A172 (cell line): ENCODE measurements at places on chromosomes 1 and 21. TPM values are rescaled to one million over a fixed set of nuclear protein-coding genes. Genes with fewer than 3 reads are reported as not detected.

Gene AK2
- total RNA-seq: 160 and 171 TPM in 2 replicates

Gene NPHS2
- total RNA-seq: not detected in 2 replicates

Gene GABRD
- 0.07 and 0.26 TPM in 2 replicates for total RNA-seq

Gene FAM78B
- 0.77 and 1.6 TPM in 2 replicates for total RNA-seq

Gene RGSL1
- not detected in 2 replicates for total RNA-seq

Gene OXCT2
- not detected in 2 replicates for total RNA-seq

Gene AIM2
- not detected in 2 replicates for total RNA-seq

Gene CR1L
- total RNA-seq: not detected in 2 replicates

DNA sequence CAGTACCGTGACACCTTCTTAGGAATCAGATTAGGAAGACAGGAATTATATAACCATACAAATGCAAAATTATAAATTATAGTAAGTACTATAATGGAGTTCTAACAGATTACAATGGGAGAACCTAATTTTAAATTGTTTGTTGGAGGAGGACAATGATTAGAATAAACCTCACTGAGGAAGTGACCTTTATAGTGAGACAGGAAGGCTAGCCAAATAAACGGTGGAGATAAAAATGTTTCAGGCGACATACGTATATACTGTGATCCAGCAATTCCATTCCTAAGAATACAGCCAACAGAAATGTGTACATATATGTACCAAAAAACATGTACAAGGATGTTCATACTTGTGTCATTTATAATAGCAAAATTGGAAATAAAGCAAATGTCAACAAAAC is 15.2 kb downstream of the SYNJ1 start:
- DNase-seq: no peak

GRCh38 chr1:196309386-196309785 is 298.9 kb downstream of the KCNT2 start:
- peak; percentile 48 for DNase-seq

- DNase-seq: peak; percentile 21
Observed at GRCh38 chr21:44666401-44667320, at the start of gene KRTAP12-2. TSS of gene KRTAP12-2 (minus strand) at chr21:44666927. CDS start at chr21:44666886, 41 bp downstream.

GRCh38 chr1:209455145-209455544 is 128.4 kb upstream of the CAMK1G start:
- peak; percentile 33 for DNase-seq

DNA sequence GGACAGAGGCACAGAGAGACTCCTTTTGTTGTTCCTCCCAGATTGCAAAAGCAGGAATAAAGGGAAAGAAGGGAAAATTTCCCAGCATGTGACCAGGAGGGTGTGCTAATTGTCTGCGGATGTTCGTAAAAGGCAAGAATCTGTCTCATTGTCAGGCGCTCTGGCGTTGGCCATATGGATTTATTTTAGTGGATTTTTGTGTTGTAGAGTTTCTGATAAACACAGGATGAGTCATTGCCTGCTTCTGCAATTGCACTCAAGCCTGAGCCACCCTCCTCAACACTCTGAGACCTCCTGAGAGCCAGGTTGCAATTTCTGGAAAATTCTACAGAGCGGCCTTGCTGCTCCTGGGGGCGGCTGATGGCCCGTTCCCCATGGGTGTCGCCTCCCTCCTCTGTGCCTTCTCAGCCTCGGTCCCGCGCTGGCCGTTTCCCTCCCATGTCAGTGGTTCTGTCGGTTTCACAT is 227.7 kb downstream of the KAZN start:
- DNase-seq: peak; percentile 57

DNA sequence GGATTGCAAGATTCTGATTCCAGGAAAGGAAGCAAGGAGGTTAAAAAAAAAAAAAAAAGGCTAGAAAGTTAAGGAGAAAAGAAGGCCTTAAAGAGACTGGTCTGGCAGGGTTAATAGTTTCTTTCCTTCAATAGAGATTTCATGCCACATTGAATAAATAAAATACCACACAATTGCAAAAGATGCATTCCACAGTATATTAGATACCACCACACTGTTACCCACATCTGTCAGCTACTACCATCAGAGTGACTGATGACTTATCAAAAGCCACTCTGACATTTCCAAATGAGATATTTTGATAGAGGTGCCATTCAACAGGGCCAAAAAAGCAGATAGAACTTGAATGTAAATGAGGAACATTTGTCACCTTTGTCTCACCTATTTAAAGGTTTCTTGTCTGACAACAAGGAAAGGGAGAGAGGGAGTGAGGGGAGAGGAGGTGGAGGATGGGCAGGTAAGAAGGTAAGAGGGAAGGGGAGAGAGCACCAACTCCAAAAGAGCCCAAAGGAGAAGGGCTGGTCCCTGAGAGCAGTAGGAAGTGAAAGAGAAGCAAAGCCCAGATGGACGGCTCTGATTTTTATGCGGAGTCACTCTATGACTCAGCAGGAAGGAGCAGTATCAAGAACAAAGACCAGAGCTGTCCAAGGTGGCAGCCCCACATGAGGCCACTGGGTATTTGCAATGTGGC is 38.3 kb downstream of the LRRN2 start:
- peak; percentile 93 for DNase-seq

DNA sequence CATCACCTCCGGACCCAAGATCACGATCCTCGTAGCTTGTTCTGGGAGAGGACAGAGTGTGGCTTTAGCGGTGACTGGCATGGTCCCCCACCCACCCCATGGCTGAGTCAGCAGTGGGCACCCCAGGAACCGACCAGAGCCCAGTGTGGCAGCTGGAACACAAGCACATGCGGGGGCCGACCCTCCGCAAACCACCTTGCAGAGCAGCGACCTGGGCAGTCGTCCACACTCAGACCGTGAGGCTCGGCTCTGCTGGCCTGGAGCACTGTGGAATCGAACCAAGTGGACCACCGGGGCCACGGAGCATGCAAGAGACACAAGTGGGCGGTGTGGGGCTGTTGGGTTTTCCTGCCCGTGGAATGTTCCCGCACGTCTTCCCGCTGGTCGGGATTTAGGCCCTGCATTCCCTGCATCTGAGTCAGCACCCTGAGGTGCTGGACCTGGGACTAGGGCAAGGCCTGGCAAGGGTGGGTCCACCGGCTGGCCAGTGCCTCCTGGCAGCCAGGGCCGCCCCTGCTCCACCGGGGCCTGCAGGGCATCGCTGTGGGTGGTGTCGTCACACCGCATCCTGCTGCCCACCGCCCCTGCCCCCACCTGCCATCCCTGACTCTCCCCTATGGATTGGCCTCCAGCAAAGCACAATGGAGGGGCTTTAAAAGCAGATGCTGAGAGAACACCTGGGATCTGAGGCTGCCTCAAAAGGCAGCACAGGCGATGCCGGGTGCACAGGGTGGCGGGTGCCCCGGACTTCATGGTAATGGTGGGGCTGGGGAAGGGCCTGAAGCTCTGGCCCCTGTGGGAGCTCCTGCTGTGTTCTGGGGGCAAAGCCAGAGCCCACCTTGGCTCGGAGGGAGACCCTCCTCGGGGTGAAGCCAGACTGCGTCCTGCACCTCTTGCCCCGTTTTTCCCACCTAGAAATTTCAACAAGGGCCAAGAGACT is 18.5 kb downstream of the MORN1 start:
- DNase-seq: peak; percentile 47

GRCh38 chr1:161949548-161949947 is 74.1 kb downstream of the OLFML2B start:
- no peak for DNase-seq

DNA sequence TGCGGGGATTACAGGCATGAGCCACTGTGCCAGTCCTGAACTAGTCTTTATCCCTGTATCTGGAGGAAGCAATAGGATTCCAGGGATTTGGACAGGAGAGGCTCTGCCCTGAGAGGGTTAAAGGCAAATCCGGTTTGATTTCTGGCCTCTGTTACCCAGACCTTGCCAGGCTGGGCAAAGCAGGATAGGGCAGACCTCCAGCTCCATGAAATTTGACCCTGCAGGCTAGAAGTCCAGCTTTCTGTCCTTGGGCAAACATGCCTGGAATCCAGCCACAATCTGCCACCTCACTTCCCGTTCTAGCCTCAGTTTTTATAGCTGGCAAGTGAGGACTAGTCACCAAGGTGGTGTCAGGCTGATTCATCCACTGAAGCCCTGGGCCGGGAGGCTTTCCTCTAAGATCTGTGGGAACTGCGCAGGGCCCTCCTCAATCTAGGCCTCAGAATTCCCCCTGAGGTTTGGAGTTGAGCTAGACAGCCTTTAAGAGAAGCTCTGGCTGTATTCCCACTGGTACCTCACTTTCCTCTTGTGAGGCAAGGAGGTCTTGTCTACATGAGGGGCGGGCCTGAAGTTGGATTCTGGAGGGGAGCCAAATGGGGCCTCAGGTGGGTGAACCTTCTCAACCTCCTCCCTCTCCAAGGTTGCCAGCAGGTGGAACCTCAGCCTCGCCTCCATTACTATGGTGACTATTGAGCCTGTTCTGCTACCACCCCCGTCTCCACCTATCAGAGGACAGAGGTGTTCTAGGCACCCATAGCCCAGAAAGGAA is 7.0 kb upstream of the P3R3URF start:
- DNase-seq: peak; percentile 99

- DNase-seq: no peak
Observed at GRCh38 chr1:32345289-32345827, 9.3 kb upstream of the MARCKSL1 start.

- DNase-seq: peak; percentile 83
Observed at GRCh38 chr1:160101037-160101716, 2.8 kb upstream of the IGSF8 start.

DNA sequence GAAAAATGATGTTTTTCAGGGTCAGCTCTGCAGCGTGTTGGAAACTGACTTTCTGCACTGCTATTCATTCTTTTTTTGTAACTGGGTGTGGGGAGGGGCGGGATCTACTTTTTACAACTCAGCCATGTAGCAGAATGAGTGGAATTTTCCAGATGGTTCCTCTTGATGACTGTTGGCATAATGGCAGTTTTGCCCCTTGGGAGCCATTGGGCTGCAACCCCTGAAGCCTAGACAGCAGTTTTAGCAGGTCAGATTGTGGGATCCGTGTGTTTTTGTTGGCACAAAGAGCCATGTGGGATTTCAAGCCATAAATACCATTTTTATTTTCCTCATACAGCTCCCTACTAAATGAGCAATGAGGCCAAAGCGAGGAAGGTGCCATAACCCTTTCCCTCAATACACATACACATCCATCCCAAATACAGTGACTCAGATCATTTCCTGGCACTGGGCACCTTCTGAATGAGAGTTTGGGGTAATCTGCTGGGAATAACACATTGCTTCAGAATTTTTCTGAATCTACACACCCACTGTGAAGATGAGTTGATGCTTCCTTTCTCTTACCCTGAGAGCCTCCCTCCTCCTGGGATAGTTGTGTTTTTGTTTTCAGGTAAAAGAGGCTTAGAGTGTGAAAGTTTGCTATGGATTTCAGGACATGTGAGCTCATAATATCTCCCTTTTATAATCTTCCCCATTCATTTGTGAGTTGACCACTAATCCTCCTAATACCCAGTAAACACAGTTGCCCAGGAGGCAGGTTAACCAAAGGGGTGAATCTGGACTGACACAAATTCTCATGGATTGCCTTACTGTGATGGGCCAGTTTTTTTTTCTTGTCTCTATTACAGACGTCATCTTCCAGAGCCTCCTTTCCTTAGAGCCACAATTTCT is 13.1 kb downstream of the S100A10 start:
- peak; percentile 97 for DNase-seq

- no peak for DNase-seq
Observed at GRCh38 chr21:20729376-20729775, 268.8 kb upstream of the NCAM2 start.

- no peak for DNase-seq
Observed at GRCh38 chr1:45013551-45014209, 1.6 kb downstream of the UROD start.

DNA sequence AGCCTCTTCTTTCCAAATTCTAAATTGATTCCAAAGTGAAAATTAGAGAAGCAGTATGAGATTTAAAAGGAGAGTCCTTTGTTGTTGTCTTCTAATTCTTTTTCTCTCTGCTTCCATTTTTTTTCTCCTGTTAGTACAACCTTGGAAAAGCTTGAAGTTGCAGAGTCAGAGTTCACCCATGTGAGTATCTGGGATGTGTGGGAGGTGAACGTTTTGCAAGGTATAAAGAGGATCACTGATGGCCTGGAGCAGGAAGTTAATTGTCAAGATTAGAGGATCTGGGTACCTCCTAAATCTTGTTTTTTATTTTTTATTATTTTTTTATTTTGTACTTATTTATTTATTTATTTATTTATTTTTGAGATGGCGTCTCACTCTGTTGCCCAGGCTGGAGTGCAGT is 7.7 kb upstream of the PSMD4 start:
- DNase-seq: no peak

DNA sequence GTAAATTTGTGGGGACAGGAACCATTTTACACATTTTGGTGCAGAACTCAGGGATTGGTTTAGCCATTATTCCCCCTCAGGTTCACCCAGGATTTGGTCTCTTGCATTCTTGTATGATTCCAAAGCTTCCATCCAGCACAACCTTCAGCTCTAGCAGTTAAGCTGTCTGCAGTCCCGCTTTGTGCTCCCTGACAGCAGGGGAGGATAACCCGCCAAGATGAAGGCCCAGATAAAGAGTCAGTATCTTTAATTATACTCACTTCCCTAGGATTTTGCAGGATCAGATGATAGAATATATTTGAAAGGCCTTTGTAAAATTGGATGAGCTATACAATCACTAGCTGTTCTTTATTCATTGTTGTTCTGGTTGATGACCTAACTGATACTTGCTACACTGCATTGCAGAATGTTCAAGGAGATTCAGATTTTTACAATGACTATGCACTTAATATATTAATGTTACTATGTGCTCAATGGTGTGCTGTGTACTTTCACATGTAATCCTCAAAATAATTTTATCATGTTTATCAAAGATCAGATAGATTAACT is 49.8 kb downstream of the SLC16A1 start:
- peak; percentile 11 for DNase-seq

DNA sequence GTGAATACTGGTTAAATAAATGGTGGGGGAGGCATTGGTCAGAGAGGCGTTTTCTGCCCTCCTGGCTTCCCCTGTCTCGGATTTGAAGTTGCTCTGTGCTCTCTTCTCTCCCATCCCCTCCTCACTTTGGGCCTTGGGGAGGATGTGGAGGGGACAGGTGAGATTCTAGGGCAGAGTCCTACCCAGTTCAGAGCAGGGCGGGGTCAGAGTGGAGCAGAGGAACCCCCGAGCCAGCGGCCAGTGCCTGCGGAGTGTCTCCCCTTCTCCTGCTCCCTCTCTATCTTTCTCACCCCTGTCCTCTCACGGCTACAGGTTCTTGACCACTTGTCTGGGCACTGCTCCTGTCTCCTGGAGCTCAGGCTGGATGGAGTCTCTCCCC is 8.1 kb downstream of the KNCN start:
- no peak for DNase-seq

DNA sequence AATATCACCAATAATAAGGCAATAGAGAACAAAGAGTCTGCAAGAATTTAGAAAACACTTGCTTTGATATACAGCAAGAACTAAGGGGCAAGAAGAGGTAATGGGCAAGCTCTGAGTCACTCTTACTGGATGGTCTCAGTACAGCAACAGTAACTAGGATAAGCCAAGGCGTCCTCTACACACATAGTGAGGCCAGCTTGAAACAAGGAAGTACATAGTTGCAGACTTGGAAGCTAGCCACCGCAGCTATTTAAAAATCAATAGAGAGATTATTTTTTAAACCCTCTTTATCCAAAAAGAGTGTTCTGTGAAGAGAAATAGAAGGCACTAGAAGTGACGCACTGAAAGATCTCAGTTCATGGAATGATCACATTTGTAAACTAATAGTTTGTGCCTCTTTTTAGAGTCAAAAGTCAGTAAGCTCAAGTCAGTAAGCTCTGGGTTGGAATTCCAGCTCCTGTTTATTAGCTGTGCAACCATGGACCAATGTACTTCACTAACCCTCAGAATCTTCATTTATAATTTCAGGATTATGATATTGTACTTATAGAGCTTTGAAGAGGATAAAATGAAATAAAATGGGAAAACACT is 118.6 kb downstream of the AKT3 start:
- DNase-seq: no peak

GRCh38 chr1:14149431-14149830 is 449.1 kb upstream of the KAZN start:
- peak; percentile 62 for DNase-seq
